ENCODE measurements at places on chromosomes 12 and 14.
A peak's percentile ranks its signal among the peaks of the same experiment; 100 is the strongest.

GRCh38 chr14:100890061-100890850, 13.3 kb downstream of the RTL1 start:
- DNase-seq = no peak

DNA sequence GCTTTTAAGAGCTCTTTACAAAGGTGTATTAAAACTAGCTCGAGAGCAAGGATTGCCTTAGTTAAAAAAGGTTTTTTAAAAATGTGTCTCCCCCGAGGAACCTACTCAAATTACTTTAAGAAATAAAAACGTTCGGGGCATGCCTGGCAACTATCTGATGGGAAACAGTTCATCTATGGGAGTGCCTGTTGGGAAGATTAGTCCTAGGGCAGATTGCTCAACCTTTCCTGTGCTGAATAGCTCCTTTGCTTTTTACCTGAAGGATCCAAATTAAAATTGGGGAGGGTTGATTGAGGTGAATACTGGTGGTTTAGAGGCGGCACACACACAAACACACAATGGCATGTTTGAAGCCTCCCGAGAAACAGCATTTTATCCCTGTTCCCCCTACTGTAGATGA, 541.4 kb upstream of the ATP2B1 start:
- DNase-seq = peak; percentile 35

- DNase-seq = no peak
These were observed 876.3 kb upstream of the FOXG1 start for GRCh38 chr14:27890259-27890658.

GRCh38 chr14:92923744-92924103, 774 bp downstream of the CHGA start:
- no peak for DNase-seq

DNA sequence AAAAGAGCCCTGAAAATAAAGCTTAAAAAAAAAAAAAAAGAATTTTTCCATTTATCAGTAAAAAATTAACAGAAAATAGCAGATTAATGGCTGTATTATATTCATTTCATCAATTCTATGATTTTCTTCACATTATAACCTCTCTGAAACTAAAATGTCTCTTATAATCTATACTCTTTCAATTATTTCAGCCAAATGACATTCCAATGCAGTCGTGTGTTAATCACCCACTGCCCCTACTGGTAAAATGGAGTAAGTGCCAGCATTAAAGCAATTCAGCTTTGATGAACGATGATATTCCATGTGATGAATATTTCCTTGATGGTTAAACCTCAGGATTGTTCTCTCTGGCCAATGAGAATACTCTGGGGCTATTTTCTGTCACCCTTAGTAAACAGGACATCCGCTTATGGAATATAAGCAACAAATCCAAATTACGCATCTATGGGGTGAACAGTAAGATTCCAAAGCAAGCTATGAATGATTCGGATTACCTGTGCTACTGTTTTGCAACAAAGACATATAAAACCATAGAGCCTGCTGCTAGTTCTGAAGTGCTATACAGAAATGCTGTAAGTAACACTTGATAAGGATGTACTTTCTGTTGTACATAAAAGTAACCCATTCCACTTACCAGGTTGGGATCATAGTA, 20.3 kb upstream of the SYCP3 start:
- DNase-seq = peak; percentile 19

DNA sequence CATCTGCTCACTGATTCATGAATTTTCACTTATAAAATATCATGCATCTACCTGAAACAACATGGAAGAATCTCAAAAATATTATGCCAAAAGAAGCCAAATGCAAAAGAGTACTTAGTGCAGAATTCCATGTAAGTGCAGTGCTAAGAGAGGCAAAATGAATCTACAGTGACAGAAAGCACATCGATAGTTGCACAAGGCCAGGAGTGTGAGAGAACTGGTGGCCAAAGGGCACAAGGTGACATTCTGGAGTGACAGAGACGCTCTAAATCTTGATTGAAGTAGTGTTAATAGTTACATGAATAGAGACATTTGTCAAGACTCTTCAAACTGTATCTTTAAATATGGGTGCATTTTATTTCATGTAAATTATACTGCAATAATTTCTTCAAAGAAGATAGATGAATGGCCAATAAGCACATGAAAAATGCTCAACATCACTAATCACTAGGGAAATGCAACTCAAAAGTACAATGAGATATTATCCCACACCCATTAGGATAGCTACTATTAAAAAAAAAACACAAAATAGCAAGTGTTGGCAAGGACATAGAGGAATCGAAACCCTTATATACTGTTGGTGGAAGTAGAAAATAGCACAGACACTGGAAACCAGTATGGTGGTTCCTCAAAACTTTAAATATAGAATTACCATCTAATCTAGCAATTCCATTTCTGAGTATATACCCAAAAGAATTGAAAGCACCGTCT, 71.7 kb upstream of the KICS2 start:
- DNase-seq = no peak

- no peak for DNase-seq
These were observed 87.3 kb downstream of the TTLL5 start for GRCh38 chr14:75748336-75748735.

DNA sequence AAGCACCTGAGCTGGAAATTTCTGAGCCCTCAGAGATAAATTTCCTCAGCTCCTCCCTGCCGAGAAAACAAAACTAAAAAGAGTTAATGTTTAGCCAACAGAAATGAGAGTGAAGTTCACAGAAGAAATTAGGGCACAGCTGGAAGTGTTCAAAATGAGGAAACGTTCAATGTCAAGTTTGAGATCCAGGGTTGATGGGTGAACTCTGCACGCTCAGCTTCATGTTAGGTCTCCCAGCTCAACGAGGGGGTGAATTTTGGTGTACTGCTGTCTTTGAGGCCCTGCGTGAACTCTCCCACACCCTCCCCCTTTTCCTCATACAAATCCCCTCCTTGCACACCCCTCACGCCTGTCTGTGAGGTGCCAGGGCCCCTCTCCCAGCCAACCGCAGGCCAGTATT, 13.3 kb upstream of the OAS3 start:
- no peak for DNase-seq

GRCh38 chr12:96824074-96824837, 82.8 kb upstream of the NEDD1 start:
- no peak for DNase-seq

- DNase-seq = no peak
These were observed 318.8 kb upstream of the FKBP4 start for GRCh38 chr12:2475984-2476383.

DNA sequence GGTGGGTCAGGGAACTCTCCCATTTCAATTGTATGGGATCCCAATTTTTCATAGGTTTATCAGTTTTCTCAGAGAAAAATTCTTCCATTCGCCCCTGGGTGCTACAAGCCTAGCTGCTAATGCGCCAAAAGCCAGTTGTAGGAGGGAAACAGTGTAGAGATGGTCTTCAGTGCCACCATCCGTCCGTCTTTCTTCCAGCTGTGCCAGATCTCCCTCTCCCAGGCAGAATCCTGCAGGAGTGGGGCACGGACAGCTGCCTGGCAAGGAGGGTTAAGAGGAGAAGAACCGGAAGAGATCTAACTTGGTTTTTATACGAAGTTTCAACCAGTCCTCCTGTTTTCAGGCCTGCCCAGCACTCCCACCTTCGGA, 38.9 kb upstream of the FUT8 start:
- peak; percentile 24 for DNase-seq

GRCh38 chr14:65213316-65213715, 111.0 kb upstream of the MAX start:
- no peak for DNase-seq

- peak; percentile 81 for DNase-seq
These were observed 42.0 kb downstream of the TRAF3 start for GRCh38 chr14:102819176-102819628.

GRCh38 chr12:70534466-70534865, 102.8 kb downstream of the PTPRB start:
- DNase-seq = no peak

DNA sequence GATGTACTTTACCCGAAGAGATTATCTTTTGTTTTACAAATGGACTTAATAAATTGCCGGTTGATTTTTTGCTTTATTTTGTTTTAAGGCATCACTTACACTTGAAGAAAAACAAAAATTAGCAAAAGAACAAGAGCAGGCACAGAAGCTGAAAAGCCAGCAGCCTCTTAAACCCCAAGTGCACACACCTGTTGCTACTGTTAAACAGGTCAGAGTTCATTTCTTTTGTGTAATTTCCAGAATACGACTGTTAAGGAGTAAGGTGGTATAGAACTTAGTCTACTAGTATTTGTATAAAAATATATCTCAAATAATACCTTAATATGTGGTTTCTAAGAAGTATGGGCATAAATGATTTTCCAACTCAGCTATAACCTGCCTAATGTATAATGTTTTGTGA, 19.6 kb upstream of the SLC17A8 start:
- no peak for DNase-seq

DNA sequence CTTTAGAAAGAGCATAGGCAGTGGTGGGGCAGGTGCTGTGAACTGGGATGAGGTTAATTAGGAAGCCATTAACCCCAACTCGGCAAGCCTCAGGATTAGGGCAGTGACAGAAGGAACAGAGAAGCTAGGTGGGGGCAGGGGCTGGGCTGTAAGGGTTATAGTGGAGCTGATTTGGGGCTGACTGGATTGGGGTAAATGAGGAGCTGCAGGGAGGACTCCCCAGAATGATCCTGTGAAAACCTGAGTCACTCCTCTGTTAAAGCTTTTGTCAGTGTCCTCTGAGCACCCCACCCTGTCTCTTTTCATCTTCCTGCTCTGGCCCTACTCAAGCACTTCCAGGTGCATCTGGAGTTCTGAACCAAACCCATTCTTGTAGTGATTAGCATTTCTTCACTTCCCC, 4.4 kb downstream of the KLC1 start:
- no peak for DNase-seq

DNA sequence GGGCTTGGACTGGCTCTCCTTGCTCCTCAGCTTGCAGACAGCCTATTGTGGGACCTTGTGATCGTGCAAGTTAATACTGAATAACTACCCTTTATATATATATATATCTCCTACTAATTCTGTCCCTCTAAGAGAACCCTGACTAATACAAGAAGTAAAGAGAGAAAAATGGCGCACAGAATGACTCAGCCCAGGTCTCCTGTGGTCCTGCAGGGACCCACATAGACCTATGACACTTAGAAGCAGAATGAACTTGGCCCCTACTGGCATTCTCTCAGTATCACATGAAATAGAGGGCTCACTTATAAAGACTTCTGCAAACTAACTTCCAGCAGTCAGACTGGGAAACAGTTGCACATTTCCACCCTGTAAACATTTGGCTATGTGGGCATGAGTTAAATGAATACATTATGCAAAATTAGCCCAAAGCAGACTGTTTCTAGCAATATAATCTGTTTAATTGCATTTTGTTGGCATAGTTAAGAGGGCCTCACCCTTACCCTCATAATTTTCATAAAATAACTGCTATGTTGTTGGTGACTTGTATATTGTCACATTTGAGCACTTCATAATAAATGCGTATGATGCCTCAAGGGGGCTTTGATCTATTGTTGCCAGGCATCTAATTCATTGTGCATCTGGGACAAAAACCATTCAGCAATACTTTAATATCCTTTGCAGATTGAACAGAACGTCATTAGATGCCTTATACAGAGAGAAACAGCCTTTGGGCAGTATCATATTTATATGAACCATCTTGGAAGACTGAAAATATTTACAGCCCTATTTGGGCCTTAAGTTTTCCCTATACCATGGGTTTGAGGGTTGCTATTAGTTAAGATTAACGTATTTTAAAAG, 349.7 kb upstream of the DIO2 start:
- DNase-seq = no peak

DNA sequence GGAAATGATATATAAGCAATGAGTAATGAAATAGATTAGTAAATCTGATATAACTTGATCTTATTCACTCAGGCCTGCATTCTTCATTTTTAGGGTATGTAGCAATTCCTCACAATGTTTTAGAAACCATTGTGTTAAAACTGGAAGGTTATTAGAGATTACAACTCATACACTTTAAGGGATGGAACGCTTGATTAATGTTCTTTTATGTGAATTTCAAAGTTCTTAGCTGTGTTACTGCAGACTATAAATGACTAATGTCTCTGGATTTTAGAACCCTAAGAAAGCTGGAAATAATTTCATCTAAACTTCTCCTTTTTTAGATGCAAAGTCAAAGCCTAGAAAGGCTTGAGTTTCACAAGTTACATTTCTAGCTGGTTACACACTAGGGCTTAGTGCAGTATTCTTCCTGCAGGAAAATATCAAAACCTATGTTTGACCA, 148.2 kb upstream of the CLEC14A start:
- DNase-seq = no peak

GRCh38 chr14:94701861-94702370, 68.0 kb downstream of the GSC start:
- DNase-seq = no peak

DNA sequence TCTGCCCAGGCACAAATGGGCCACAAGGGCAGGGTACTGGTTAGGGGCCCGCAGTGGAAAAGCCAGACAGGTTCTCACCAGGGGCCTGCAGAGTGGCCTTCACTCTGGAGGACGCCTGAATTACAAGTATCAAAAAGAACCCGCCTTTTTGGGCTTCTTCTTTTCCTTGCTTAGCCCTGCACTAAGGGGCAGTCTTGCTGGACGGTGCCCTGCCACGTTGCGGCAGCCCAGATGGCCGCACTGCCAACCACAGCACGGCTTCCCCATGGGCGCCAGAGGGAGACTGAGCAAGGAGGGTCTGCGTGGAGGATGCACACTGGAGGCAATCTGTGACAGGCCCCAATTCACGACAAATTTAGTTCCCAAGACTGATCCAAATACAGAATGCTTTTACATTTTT, 18.3 kb upstream of the CDK2AP1 start:
- DNase-seq = no peak

GRCh38 chr12:55407866-55408265, 7.5 kb downstream of the OR6C65 start:
- no peak for DNase-seq

DNA sequence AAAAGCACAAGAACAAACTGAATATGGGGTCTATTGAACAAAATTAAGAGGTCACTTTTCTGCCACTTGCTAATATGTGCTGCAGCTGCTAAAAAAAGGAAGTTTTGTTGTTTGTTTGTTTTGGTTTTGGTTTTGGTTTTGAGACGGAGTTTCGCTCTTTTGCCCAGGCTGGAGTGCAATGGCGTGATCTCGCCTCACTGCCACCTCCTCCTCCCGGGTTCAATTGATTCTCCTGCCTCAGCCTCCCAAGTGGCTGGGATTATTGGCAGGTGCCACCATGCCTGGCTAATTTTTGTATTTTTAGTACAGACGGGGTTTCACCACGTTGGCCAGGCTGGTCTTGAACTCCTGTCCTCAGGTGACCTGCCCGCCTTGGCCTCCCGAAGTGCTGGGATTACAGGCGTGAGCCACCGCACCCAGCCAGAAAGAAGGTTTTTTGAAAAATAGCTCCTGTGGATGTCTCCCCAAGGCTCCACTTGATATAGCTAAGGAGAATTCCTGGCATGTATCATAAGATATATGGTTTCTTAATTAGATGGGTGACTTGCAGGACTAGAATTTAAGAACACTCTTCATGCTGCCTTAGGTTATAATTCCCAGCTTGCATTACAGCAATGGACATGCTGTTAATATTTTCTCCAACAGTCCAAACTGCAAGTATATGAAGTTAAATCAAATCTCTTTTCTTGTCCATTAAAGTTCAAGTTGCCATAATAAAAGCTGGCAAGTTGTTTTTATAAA, 237.6 kb upstream of the AMIGO2 start:
- DNase-seq = no peak

Data from mammary epithelial cell (primary cell).